ENCODE measurements at places on chromosomes 13 and 19. TPM values are rescaled to one million over a fixed set of nuclear protein-coding genes. Genes with fewer than 3 reads are reported as not detected.

- DNase-seq = no peak
These were observed 18.7 kb downstream of the TMEM161A start for GRCh38 chr19:19119325-19120237.

DNA sequence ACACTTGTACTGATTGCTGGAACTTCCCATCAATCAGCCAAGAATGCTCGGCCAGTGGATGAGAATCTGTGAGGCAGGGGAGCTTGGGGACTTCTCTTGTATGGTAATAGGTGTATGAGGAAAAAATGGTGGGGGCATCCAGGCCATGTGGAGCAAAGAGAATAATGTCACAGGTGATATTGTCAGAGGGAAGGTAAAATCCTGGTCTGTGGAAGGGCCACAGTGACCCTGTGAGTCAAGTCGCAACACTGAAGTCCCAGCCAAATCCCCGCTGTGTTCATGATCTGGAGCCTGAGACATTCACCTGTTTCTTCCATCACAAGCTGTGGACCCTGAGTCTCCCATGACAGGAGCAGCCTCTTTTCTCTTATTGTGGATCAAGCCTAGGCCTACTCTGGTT, 8.1 kb downstream of the PSG7 start:
- no peak for DNase-seq

- DNase-seq = no peak
These were observed 1885.1 kb downstream of the OLFM4 start for GRCh38 chr13:54913668-54914067.

GRCh38 chr13:41150058-41150457, 17.5 kb upstream of the KBTBD6 start:
- DNase-seq = no peak

DNA sequence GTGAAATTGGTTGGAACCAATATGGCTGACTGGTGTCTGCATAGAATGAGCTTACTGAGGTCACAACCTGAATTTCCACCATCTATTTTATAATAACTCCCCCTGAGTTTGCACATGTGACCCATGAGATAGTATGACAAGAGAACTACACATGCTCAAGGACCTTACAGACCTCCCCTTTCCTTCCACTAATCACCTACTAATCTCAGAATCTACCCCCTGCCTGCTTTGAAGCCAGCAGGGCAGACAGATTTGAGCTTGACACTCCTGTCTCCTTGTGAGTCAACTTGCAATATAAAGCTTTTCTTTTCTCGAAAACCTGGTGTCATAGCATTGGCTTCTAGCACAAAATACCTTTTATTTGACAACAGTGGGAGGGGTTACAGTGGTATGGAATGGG, 248.4 kb downstream of the RFC3 start:
- no peak for DNase-seq

Gene KIR2DL3
- polyA plus RNA-seq = not detected

DNA sequence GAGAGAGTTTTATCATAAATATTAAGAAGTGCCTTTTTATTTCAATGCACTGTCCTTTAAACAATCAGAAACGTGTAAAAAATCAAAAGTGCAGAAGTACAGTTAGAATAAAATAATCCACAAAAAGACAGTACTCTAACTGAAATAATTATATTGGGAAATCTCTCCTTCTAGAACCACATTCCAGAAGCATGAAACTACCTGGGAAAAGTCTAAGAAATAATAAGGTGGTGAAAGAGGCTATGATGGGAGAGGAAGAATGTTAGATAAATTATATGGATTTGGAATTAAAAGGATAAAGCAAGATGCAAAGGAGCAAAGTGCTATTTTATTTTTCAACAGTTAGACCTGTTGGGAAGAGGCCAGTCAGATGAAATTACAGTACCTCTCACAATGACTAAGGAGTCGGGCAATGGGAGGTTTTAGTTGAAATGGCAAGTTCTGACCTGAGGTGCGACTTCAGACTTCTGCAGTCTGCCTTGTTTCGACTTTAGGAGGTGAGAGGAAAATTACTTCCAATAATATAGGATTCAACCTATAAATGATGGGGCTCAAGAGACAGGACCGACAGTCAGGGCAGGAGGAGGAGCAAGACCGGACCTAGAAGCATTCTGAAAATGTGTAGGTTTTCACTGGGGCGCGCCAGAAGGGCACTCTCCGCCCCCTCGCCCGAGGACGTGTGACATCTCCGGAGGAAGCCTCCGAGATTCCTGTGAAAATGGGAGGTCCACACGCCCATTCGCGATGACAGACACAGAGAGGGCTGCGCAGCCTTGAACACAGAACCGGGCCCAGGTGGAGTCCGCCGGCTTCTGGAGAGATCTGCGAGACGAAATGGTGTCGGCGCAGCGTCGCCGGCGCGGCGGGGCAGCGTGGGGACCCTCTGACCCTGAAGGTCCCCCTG, 717 bp downstream of the SPRYD7 start:
- DNase-seq = peak; percentile 50

DNA sequence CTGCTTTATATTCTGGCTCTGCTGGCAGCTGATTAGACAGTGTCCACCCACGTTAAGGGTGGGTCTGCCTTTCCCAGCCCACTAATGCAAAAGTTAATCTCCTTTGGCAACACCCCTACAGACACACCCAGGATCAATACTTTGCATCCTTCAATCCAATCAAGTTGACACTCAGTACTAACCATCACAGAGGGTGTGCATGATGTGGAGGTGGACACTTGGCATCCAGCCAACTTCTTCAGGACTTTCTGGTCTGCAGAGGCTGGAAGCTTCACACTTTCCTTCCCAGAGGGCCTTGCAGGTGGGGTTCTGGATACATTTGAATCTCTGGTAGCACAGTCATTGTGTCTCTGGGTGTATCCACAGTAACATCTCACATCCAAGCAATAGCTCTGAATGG, 18.9 kb upstream of the IGFL1 start:
- no peak for DNase-seq

DNA sequence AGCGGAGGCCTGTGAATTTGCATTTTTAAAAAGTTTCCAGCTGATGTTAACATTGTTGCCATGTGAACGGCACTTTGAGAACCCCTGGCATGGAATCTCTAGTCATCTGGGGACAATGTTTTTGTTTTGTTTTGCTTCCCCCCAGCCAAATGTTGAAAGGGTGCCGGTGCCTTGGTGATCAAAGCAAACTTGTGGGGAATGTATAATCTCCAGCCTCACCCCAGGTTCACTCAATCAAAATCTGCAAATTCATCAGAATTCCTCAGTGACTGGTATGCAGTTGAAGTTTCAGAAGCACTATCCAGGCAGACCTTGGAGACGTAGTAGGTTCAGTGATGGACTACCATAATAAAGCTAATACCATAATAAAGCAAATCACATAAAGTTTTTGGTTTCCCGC, 428.7 kb downstream of the MYO16 start:
- DNase-seq = no peak

GRCh38 chr13:27919934-27920676, at the start of gene PDX1:
Gene PDX1 (plus strand): TSS chr13:27920000. CDS start chr13:27920139, 139 bp downstream.
- DNase-seq = no peak

- no peak for DNase-seq
These were observed 14.2 kb downstream of the EFNB2 start for GRCh38 chr13:106521095-106521799.

GRCh38 chr13:52414963-52415362, 9.0 kb upstream of the THSD1 start:
- DNase-seq = peak; percentile 69

Gene TRPM4
- polyA plus RNA-seq = 17.4 TPM

DNA sequence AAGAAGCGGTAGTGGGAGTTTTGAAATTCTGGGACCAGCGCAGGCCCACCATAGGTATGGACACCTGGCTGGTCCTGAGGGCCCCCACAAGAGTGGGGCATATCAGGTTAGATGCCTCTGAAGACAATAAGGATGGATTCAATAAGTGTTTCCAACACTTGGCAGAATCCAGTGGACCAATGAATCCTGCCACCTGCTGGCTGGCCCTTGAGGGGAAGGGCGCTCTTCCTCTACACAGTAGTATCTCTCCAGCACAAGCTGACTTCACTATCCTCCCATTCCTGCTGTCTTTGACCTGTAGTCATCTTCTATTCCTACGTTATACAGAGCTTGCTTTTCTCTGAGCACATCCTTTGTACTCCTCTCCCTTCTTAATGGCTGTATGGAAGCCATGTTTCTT, 199.7 kb upstream of the TSHZ3 start:
- DNase-seq = peak; percentile 44

- peak; percentile 48 for DNase-seq
These were observed at the start of gene NAT14 for GRCh38 chr19:55484593-55485438. Gene NAT14 (plus strand): TSS chr19:55485188. CDS start chr19:55485709, 521 bp downstream.

DNA sequence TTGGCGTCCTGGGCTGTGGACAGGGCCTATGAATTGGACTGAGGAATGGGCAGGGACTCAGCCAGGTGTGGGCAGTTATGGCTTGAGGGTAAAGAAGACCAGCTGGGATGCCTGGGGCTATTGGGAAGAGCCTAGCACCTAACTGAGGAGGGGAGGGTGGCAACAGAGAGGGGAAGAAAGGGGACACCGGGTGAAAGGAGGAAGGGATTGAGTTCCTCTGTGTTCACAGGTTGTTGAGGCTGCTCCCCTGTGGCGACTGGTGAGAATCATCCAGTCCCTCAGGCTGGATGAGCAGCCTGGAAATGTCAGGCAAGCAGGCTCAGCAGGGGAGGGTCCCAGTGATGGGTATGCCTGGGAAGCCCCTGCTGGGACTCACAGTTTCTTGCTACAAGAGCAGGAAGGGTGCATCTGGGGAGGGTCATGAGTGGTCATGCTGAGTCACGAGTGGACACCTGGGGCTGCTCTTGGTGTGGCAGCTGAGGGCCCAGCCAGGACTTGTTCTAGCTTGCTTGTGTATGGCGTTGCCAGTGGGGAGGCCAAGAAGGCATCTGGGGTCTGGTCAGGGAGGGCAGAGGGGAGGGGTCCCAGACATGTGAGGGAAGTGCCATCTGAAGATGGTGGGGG, 1.4 kb downstream of the ZNF324 start:
- peak; percentile 9 for DNase-seq

DNA sequence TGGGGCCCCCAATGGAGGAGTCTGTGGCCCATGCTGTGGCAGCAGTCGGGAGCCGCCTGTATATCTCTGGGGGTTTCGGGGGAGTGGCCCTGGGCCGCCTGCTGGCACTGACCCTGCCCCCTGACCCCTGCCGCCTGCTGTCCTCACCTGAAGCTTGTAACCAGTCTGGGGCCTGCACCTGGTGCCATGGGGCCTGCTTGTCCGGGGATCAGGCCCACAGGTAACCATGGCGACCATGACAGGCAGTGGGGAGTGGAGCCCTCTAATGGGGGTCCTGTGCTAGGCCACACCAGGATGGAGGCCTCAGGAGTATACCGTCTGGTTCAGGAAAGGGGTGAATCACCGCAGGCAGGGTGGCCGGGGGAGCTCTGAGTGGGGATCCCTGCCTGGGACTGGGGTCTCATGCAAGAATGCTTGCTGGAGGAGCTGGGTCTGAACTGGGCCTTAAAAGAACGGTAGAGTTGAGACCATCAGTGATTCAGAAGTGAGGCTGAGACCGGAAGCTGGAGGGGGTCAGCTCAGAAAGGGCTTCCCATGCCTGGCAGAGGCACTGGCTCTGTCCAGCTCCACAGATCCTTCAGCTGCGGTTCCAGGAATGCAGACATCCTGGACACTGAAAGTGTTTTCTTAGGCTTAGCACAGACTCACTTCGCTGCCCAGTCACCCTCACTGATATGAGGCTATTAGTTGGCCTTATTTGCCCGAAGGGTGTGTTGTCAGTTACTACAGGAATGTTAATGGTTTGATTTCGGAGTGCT, 29.1 kb downstream of the CNFN start:
- no peak for DNase-seq

GRCh38 chr13:75724752-75725517, 88.8 kb downstream of the LMO7 start:
- no peak for DNase-seq

Gene ZNF723
- polyA plus RNA-seq = not detected

Measured in IMR-90 (cell line).